KBM-7 (cell line): ENCODE measurements at places on chromosomes 1 and 21.

DNA sequence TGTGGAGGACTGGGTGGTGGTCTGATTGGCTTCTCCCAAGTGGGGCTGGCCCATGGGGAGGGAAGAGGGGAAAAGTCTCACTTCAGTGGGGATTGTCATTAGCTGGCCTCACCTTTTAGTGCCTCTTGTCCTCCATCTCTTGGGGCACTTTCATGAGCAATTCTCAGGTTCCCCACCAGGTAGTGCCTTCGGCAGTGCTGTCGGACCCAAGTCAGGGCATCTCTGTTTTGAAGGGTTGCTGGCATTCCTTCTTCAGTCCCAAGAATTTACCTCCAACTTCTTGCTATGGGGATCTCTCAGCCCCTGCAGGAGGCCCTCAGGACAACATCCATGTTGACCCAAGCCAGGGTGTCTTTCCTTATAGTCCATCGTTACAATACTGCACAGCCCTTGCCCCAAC lies 54.7 kb upstream of the F3 start:
- no peak for DNase-seq

DNA sequence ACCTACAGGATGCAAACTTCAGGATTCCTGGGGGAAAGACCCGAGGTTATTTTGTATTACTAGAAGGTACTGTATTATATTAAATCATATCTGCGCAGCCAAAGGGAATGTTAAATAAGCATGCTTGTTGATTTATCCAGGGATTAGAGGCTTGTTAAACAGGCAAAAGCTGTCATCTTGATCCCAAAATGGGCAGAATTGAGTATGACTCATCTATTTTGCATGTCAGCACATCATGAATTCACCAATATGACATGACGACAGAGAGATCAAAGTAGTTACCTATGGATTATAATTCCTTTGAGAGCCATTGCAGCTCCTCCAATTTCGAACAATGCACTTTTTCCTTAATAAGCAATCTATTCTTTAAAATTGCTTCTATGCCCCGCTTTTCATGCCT lies 66.1 kb downstream of the TBX15 start:
- no peak for DNase-seq

GRCh38 chr1:87173231-87173630 lies 155.4 kb upstream of the LMO4 start:
- no peak for DNase-seq

DNA sequence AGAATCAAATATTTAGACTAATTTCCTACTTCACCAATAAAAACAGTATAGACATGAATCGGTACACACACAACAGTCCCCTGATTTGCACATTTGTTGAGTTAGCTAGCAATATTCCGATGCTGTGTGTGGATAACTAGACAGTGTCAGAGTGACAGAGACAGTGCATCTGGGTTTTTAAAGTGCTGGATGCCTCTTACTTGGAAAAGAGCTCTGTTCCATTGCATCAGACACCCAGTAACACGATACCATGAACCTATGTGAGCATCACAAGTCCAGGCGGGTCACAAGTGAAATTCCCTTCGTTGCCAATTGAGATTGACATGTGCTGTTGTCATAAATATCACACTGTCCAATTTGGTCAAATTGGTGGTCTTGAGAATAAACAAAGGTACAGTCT lies 82.0 kb upstream of the ESRRG start:
- no peak for DNase-seq

- no peak for DNase-seq
Observed at GRCh38 chr21:36694031-36694515, 4.8 kb upstream of the SIM2 start.

GRCh38 chr1:8524627-8525157 lies 206.8 kb downstream of the SLC45A1 start:
- no peak for DNase-seq

DNA sequence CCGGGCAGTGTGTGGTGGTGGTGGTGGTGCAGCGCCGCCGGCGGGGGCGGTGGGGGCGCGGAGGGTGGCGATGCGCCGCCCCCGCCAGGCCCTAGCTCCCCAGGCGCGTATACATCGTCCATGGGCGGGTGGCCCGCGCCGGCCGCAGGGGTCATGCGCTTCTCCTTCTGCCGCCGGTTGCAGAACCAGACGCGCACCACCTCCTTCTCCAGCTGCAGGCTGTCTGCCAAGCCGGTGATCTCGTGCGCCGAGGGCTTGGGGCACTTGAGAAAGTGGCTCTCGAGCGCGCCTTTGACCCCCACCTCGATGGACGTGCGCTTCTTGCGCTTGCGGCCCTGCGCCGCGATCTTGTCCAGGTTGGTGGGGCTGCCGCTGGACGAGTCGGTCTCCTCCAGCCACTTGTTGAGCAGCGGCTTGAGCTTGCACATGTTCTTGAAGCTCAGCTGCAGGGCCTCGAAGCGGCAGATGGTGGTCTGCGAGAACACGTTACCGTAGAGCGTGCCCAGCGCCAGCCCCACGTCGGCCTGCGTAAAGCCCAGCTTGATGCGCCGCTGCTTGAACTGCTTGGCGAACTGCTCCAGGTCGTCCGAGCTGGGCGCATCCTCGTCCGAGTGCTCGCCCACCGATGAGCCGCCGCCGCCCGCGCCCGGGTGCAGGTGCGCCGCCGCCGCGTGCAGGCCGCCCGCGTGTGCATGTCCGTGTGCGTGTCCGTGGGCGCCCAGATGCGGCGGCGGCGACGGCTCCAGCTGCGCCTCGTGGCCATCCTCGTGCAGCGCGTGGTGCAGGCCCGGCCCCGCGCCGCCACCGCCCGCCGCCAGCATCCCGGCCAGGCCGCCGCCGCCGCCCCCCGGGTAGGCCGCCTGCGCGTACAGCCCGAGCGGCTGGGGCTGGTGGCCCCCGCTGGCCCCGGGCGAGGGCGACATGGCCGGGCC lies 926 bp downstream of the POU3F1 start:
- DNase-seq = no peak
